Left renal pelvis (tissue), 4 donors: ENCODE measurements at places on chromosomes 16 and 17. TPM values are rescaled to one million over a fixed set of nuclear protein-coding genes. Genes with fewer than 3 reads are reported as not detected.

SCGB1C2 gene
- polyA plus RNA-seq: 2.5 TPM

TMC5 gene
- polyA plus RNA-seq: 0.26 TPM

OTOP2 gene
- polyA plus RNA-seq: not detected

MPP3 gene
- 9.3 TPM for polyA plus RNA-seq

FBF1 gene
- polyA plus RNA-seq: 8.1 TPM

NUPR1 gene
- 11.7 TPM for polyA plus RNA-seq

- no peak for DNase-seq
Measured at GRCh38 chr17:55314784-55315491, 50.2 kb downstream of the HLF start.

GRCh38 chr17:74199306-74200092 lies 4.0 kb upstream of the RPL38 start:
- no peak for DNase-seq

- DNase-seq: no peak
Measured at GRCh38 chr17:27321372-27321771, 27.5 kb downstream of the WSB1 start.

DNA sequence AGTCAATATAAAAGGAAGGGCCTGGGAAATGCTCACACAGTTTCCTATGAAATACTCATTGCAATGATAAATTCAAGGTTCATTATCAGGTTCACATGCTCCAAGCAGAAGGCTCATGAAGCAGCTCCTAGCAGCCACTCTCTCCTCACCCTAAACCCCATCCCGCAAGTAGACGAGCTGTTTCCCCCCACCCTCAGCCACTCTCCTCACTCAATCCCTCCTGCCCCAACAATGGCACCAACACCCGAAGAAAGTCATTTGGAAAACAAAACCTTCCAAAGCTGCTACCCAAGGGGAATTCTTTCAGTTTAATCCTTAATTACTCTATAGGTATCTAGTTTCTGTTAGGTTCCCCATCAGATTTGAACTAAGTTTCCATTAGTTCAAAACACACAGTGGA lies 69.7 kb downstream of the CREBBP start:
- DNase-seq: no peak

DNA sequence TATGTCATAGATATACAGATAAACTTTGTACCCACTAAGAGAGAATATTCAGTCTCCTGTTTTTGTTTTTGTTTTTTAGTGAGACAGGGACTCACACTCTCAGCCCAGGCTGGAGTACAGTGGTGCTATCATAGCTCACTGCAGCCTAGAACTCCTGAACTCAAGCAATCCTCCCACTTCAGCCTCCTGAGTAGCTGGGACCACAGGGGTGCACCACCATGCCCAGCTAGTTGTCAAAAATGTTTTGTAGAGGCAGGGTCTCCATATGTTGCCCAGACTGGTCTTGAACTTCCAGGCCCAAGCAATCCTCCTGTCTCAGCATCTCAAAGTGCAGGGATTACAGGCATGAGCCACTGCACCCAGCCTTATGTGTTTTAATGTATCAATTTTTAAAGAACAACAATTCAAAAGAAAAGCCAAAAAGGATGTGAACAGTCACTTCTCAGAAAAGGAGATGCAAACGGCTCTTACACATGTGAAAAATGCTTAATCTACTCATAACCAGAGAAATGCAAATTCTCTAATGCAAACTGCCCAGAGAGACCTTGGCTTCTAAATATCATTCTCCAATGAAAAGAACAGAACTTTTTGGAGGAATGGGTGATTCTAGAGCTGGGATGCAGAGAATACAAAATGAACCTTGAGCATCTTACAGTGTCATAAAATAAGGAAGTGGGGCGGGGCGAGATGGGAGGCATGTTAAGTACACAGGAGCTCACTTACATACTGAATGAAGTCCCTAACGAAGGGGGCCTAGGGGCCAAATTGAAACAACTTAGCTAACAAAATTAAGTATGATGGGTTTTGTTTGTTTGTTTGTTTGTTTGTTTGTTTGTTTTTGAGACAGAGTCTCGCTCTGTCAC lies 7.3 kb upstream of the CMTM3 start:
- DNase-seq: no peak

- no peak for DNase-seq
Measured at GRCh38 chr17:64546716-64547115, 39.9 kb downstream of the CEP95 start.

DNA sequence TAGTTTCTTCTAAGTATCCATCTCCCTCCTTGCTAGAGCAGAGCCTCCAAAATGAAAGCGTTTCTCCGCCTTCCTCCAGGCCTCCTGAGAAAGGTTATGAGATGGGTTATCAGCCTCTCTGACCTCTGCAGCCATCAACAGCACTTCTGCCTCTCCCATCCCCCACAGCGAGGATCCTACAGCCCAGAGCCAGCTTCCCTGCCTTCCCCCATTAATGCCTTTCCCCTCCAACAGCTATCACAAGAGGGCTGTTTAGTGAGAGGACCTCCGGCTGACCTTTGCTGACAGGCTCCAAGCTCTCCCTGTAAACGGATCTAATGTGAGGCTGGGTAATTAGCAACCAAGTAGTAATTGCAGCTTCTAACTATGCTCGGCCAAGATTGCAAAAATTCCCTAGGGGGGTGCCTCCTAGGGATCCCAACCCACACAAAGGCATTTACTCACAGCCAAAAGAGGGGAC lies 55.8 kb downstream of the ZFHX3 start:
- DNase-seq: no peak

- DNase-seq: no peak
Measured at GRCh38 chr17:36592716-36593321, 1.1 kb downstream of the DHRS11 start.

- DNase-seq: no peak
Measured at GRCh38 chr17:80742581-80743180, 198.0 kb downstream of the RPTOR start.

DNA sequence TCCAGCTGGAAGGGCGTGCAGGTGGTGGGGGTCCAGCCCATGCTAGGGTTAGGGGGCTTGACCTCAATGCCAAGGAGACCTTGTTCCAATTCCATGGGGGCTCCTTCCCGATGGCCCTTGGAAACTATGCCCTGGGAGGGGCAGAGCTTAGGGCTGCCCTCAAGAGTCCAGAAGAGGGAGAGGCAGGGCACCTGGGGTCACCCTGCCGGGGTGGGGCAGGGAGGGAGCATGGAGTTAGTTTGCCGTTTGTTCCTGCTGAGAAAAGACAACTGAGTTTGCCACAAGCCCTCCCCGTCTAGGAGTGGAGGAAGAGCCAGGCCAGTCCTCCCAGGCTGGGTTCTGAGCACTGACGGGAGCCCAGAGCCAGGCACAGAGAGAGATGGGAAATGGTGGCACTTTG lies 21.4 kb downstream of the MMP15 start:
- DNase-seq: no peak

DNA sequence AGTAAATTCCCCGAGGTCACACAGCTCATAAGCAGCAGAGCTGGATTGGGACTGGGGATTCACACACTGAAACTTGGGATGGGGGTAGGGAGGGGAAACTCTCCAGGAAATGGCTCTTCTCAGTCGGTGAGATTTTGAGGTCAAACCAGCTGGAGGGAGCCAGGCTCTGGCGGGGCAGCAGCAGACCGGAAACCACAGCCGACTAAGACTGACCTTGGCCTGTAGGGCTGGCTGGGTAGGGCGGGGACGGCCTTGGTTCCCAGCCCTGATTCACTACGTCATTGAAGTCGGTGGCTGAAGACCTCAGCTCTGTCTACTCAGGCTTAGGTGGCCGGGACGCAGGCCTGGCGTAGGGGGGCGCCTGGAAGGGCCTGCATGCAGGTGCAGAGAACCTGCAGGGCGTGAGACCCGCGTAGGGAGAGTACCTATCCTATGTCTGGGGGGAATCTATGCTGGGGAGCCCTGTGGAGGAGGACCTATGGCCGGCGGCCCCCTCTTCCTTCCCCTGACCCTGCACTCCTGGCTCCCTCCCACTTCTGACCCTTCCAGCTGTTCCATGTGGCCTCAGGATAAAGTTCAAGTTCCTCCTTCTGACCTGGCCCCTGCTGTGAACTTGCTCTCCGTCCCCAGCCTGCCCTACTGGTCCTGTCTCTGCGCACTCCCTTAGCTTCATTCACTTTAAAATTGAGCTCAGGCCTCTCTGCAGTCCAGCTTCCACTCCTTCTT lies 11.9 kb upstream of the SLC4A1 start:
- peak; percentile 8 for DNase-seq

DNA sequence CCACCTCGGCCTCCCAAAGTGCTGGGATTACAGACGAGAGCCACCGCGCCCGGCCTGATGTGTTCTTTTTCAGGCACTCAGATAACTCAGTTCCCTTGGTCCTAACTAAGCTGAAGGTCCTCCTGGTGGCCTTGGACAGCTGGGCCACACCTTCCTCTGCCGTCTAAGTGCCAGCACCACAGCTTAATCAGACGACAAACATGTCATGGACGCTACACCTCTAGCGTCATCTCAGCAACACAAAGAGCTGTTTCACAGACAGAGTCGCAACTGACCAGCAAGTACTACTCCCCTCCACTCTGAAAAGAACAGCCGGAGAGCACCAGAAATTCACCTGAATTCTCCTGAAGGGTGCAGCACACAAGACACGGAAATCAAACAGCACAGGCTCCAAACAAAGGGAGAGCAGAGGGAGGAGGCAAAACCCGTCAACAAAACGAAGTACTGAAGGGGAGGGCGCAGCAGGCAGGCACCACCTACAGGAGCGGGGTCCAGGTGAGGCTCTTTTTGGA lies 4.4 kb downstream of the TRAP1 start:
- no peak for DNase-seq

DNA sequence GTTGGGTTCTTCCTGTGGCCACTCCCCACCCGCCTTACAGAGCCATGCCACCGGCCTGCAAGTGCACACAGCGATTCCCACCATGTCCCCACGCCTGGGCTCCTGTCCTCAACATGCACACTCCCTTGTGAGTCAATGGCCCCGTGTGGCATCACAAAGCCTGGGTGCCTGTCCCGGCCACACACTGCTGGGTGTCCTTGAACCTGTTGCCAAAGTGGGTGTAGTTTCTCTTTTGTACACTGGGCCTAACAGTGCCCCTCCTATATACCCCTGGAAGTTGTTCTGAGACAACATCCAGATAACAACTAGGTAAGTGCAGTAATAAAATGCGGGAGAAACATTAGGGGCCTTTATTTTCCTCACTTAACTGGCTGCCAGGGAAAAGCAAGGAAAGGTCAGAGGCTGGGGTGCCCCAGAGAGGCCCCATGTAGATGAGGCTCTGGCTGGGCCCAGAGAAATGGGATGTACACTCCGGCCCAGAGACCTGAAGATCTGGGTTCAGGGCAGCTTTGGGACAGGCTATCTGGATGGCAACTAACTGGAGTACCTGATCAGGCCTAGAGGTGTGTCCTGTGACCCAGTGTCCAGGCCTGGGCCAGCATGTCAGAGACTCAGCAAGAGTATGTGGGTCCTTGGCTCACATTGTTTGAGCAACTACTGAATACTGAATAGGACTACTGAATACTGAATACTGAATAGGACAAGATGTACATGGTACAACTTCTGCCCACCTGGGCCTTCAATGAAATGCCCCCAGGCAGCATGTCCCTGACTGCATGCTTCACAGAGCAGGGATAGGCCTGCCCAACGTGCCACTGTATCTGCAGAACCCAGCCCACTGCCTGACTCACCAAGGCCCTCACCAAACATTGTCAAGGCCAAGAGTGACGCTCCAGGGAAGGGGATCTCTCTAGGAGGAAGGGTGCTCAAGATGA lies 8.3 kb downstream of the ABCC3 start:
- no peak for DNase-seq

DNA sequence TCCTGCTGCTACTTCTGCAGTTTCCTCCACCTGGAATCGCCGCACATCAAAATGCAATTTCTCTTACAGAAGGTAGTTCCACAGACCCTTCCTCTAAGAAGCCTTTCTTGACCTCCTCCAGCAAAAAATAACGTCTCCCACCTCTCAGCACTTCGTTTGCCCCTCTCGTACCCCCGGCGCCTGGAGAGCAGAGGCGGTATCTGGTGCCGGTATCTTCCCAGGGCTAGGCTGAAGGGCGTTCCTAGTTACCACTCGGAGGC lies 482 bp downstream of the DCTPP1 start:
- DNase-seq: no peak

DNA sequence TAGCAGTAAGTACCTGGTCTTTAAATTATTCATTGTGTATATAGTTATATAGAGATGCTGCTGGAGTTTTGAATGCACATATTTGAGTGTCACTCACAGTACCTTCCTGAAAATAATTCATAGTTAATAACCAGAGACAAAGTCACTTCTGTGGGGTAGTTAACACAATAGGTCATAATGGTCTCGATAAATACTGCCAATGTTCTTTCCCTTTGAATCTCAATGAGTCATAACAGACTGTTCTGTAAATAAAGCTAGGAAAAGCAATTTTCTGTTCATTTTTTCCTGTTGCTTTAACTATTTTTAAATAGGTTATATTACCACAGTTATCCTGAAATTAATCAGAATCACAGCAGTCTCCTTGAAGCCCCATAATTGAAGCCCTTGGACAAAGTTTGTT lies 87.2 kb downstream of the MAP2K4 start:
- no peak for DNase-seq

GRCh38 chr16:72969812-72970211 lies 78.1 kb downstream of the ZFHX3 start:
- DNase-seq: no peak

GRCh38 chr16:50478075-50478772 lies 70.0 kb upstream of the NKD1 start:
- no peak for DNase-seq
